ENCODE measurements at places on chromosomes 13 and 19.

- no peak for DNase-seq
These were observed 177.5 kb downstream of the ABCC4 start for GRCh38 chr13:95123726-95124125.

GRCh38 chr19:11061952-11062351 is 27.3 kb upstream of the LDLR start:
- DNase-seq, result no peak

GRCh38 chr13:104004572-104004971 is 938.4 kb upstream of the SLC10A2 start:
- DNase-seq, result no peak

DNA sequence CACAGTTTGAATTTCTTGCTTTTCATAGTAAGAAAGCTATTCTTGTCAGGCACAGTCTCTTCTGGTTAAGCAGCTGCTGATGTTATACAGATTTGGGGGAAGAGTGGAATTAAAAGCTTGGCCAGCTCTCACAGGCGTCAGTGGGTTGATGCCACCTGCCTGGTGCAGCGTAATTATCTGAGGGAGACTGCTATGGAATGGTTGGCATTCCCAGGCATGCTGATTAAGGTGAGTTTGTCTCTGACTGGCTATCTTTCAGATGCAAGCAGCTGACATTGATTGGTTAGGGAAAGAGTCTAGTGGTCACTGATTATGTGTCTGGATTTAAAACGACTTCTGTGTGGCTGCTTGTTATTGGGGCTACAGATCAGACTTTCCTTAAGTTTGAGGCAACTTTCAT is 948.4 kb downstream of the UQCRFS1 start:
- no peak for DNase-seq

DNA sequence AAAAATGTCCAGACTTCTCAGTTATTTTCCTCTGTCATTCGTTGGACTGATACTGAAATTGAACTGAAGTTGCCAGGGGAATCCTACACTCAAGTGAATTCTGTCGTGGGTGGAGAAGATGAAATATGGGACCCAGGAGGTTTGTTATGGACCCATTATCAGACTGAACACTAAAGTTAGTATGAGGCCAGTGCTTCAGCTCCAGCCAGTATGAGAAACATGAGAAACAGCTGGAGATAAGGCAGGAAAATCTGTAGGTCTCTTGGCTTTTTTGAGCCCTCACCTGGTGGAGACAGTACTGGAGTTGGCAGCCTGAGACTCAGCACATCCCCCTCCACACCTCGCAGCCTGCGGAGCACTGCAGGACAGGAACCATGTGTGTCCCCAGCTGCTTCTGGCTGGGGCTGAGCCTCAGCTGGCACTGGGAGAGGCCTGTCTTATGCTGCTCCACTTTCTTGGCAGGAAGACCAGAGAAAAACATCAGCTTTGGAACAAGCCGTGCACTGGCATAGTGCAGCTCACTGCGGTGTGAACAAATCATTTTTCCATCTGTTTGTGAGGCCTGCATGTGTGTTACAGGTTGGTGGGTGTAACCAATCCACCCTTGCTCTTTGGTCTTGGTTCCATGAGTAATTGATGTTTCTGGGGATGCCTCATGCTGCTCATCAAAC is 641.0 kb downstream of the FGF9 start:
- DNase-seq, result no peak

DNA sequence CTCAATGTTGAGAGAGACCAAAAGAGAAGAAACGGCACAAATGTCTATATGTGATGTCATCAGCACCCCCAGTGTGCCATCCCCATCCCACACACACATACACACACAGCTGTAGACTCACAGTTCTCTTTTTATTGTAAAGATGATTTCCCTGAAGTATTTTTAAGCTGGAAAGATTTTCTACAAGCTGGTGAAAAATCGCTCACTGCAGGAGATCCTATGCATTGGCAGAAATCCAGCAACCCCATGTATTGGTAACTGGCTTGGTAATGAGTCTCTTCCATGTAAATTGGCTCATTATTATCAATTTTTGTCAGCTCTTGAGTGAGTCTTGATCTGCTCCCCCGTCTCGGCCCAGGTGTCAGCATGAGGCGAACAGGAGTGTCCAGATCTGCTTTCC is 107.1 kb upstream of the UQCRFS1 start:
- DNase-seq, result no peak

GRCh38 chr13:98595134-98595533 is 18.2 kb upstream of the STK24 start:
- no peak for DNase-seq

DNA sequence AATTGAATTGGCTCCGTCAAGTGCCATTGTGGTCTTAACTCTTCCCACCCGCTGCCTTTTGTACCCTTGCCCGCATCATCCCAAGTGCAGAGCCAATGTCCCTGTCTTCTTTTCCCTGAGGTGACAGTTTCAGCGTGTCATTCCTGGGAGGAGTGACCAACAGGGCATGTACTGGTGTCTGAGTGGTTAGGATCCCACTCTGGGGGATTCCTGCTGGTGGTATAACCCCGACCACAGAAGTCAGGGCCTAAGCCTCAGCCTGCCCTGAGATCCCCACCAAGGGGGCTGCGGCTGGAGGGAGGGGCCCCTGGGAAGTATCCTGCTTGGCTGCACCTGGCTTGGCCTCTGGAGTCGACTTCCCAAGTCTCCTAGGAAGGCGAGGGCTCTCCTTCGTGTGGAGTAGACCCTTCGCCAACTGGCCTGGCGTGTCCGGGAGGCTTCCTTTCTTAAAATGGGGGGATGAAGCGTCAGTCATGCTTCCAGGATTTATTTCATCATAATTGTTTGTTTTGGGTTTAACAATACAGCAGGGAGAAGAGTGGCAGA is 40.6 kb downstream of the NFIX start:
- DNase-seq, result no peak

- DNase-seq, result peak; percentile 97
These were observed 5.1 kb upstream of the ZNF77 start for GRCh38 chr19:2949939-2950285.

- no peak for DNase-seq
These were observed 214.4 kb downstream of the RAP2A start for GRCh38 chr13:97648171-97648880.

DNA sequence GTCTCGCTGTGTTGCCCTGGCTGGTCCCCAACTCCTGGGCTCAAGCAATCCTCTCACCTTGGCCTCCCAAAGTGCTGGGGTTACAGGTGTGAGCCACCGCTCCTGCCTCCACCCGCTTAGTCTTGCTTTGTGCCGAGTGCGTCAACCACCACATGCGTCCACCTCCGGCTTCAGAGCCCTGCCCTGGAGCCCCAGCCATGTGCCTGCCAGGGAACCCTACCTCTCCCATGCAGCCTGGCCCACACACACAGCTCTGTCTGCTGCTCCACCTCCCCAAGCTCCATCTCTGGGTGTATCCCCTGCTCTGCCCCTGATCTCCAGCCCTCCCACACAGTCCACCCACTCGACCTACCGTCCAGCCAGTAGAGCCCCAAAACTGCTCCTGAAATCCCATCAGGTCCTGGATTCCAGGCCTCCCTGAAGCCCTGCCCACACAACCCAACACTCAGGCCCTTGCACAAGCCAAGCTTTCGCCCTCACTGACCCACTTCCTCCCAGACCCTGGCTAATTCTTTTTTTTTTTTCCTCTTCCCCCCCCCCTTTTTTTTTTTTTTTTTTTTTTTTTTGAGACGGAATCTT is 9.6 kb downstream of the CYP2F1 start:
- DNase-seq, result no peak

DNA sequence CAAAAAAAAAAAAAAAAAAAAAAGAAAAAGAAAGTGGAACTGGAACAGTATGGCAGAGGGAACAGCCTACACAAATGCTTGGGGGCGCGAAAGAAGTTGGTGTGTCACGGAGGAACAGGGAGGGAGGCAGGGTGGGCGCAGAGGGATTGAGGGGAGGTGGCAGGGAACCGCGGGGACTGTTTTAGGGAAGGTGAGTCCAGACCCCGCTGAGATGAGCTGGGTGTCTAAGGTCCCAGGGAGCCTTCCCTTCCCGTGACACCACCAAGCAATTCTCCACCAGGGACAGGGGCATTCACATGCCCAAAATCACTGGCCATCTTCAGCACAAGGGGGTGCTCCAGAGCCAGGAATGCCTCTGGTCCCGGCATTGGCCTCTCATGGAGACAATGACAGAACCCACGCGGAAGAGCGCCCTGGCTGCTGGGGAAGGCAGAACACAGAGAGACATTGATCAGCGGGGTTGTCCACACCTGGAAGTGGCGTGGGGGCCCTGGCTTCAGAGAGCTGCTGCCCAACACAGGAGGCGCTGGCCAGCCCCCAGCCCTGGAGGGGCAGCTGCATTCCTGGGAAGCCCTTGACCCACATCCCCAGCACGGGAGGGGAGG is 6.9 kb downstream of the PEAK3 start:
- peak; percentile 84 for DNase-seq

DNA sequence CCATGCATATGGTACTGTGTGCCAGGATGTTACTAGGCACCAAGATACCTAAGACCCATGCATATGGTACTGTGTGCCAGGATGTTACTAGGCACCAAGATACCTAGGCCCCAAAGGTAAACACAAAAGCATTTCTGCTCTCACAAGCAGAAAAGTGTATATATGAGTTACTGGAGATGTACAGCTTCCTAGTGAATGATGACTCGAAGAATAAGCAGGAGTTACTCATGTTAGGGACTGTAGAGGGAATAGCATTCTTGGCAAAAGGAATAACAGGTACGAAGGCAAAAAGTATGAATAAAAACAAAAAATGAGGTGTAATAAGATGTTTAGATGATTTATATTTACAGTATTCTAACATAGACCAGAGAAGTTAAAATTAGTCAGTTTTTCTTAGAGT is 383.7 kb downstream of the DIAPH3 start:
- no peak for DNase-seq

GRCh38 chr13:99380921-99381645 is 73.9 kb upstream of the GPR183 start:
- DNase-seq, result no peak

- no peak for DNase-seq
These were observed 59.6 kb downstream of the KCNRG start for GRCh38 chr13:50074843-50075242.

DNA sequence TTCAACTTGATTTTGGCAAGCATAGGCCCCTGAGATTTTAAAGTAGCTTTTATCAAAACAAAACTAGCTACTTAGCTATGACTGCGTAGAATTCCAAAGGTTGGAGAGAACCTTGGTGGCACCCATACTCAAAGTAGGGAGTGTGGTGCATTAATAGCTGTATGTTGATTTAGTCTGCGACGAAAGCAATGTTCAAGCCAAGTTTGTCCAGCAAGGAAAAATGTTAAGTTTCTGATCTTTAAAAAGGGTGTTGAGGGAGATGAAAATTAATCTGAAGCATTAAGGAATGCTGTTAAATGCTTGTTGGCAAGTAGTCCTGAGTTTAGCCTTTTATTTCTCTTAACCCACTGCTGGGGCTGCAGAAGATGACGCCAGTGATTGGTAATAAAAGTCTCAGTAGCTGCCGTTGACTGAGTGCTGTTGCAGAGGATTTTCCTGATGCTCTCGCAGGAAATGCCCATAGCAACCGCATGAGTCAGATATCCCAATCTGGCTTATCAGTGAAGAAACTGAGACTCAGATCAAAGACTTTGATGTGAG is 75.9 kb upstream of the RNF113B start:
- no peak for DNase-seq

GRCh38 chr13:60152114-60152513 is 11.6 kb downstream of the DIAPH3 start:
- DNase-seq, result no peak
